Activated naive CD4-positive, alpha-beta T cell treated with anti-CD3 and anti-CD28 coated beads, Interleukin-2, amount 50 U/mL, for 72 hours (primary cell): ENCODE measurements at places on chromosomes 2 and 18.

GRCh38 chr2:138182937-138183312, 218.7 kb downstream of the HNMT start:
- DNase-seq, result no peak

DNA sequence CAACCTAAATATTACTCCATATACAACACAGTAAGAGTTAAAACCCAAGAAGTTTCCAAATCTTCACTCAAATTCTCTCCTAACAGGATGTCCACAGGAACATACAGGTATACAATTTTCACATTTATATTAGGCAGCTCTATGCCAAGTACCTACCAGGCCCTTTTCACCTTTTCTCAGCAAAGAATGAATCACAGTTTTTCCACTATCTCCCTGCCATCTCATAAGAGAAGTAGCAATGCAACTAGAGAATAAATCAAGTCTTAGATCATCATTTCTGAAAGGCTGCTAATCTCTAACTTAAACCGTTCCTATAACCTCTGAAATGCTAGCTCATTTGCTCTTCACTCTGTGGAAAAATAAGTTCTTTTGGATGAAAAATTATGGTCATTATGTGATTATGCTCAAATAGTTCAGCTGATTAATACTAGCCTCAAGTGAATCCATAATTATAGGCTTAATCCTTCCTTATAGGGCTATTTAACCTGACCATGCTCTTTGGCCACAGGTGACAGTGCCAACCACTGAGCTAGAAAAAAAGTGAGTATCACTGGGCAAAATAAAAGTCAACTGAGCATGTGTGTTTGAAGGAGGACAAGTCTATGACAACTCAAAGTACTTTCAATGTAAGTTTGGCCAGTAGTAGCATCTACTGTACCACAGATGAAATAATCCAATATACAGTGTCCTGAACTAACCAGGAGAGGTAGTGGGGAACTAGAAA, 79.7 kb downstream of the COBLL1 start:
- DNase-seq, result no peak

GRCh38 chr2:73131807-73132206, 19.1 kb upstream of the RAB11FIP5 start:
- no peak for DNase-seq

GRCh38 chr2:101124643-101125366, 26.4 kb downstream of the TBC1D8 start:
- no peak for DNase-seq

- no peak for DNase-seq
Measured at GRCh38 chr2:86069091-86069685, 36.5 kb downstream of the POLR1A start.

GRCh38 chr2:74457549-74458131, 598 bp upstream of the WBP1 start:
- peak; percentile 81 for DNase-seq

DNA sequence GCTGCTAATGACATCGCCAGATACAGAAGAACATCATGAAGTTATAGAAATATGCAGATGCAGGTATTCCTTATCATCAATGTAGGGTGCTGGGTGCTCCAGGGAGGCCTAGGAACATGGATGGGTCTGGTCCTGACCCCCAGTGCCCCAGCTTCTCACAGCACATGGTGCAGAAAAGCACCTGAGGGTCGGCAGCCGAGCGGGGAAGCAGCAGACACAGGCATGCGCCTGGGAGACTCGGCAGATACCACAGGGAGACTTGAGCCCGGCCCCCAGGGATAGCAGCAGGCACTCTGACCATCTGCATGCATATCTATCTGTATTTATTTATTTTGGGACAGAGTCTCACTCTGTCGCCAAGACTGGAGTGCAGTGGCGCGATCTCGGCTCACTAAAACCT, 43.2 kb downstream of the TMEM18 start:
- no peak for DNase-seq

GRCh38 chr2:65754219-65754618, 321.8 kb upstream of the SPRED2 start:
- no peak for DNase-seq

DNA sequence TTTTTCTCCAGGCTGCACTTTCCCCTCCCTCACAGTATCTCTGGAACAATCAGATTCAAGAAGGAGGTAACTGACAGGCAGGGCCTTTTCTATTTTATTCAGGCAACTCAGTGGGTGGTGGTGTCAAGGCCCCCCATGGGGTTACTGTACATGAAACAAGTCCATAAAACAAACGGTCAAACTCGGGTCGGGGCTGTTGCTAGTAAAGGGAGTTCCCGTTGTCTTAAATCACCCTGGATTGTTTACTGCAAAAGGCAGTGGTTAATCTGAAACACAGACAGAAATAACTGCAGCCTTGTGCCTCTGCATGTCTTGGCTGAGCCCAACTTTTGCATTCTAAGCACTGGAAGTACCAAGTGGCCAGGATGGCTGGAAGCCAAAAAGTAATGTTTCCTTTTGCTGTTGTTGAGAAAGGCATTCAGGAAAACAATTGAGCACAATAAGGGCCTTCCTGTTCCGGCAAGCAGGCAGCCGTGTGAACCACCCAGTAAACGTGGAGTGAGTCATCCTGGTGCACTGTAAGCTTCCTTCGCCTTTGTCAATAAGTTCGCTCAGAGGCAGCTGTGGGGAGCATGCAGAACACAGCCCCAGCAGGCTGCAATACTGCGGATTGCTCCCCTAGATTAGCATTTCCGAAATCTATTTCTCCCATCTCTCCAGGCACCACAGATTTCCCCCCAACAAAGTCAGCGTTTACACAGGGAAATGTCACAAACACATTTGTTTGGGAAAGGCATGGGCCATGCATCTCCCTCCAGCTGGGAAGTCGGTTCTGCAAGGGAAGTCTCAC, 149.6 kb downstream of the IRS1 start:
- peak; percentile 40 for DNase-seq

- no peak for DNase-seq
Measured at GRCh38 chr2:236352761-236353593, 88.8 kb upstream of the ASB18 start.

GRCh38 chr2:189685540-189686229, 11.2 kb downstream of the ANKAR start:
- DNase-seq, result no peak

DNA sequence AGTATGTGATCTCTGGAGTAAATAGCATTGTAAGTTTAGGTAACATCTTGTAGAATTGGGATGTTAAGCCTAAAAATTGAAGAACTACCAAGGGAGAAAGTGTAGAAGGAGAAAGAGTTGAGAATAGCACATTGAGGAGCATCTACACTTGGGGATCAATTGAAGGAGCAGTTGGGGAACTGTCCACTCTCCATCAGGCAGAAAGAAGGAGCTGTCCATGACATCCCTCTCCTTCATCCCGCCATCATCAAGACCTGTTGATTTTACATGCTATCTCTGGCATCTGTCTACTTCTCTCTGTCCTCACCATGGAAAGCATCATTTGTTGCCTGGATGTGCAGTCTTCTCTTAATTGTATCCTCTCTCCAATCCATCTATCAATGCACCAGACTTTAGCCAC, 87.8 kb downstream of the CCDC141 start:
- DNase-seq, result no peak

DNA sequence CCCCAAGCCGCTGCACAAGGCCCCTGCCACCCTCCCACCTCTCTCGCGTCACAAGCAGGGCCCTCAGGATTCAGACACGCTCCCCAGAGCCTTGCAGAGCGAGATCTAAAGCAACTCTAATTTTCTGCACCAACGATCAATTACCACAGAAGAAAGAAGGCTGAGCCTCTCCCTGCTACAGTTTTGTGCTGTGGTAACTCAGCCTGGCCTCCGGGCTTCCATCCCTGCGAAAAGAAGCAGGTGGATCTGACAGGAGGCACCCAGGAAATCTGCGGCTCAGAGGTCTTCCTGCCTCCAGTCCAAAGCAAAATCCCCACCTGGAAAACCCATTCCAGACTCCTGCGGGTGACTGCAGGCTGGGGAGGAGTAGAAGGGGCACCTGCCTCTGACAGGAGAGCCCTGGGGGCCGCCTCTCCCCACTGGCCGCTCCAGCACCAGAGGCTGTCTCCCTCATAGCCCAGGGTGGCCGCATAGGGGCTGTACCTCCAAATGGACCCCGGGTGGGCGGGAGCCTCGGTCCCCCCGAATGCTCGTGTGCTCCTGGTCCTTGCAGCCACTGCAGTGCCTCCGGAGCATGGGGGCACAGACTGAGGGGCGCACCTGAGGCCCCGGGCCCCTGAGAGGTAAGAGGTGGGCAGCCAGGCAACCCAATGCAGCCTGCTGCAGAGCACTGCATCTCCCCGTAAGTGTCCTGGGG, 31.0 kb downstream of the PXDN start:
- DNase-seq, result no peak

- DNase-seq, result no peak
Measured at GRCh38 chr18:36830158-36830495, 1.2 kb downstream of the KIAA1328 start.

- DNase-seq, result no peak
Measured at GRCh38 chr2:223306371-223306770, 254.4 kb downstream of the KCNE4 start.

DNA sequence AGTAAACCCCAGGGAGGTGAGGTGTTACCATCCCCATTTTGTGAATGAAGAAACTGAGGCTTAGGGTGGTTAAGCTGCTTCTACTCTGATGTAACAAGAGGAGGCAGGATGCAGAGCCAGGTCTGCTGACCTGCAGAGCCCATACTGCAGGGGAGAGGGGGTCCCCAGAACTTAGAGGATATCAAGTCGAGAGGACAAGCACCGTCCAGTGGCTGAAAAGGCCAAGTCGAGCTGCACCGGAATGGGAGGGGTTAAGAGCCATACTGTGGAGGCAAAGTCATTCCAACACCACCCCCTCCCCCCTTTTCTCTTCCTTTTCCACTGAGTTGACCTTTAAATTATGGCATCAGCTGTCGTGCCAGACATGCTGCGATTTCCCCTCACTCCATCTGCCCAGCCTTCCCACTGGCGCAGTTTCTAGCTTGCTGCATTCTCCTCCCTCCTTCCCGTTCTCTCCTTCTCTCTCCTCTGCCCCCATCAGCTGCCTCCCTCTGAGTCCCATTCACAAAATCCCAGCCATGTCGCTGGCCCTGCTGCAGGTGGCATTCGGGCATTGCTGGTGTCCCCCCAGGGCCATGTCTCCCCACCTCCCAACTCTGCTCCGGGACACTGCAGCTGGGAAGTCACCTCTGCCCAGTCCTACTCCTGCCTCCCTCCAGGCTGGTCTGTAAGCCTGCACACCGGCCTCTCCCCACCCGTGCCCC, 346.9 kb downstream of the DYSF start:
- DNase-seq, result no peak

GRCh38 chr2:127355407-127356008, 32.3 kb downstream of the MAP3K2 start:
- no peak for DNase-seq

- DNase-seq, result no peak
Measured at GRCh38 chr2:309954-310510, 22.1 kb upstream of the ALKAL2 start.

GRCh38 chr2:43024515-43025011, 201.8 kb downstream of the ZFP36L2 start:
- peak; percentile 54 for DNase-seq

DNA sequence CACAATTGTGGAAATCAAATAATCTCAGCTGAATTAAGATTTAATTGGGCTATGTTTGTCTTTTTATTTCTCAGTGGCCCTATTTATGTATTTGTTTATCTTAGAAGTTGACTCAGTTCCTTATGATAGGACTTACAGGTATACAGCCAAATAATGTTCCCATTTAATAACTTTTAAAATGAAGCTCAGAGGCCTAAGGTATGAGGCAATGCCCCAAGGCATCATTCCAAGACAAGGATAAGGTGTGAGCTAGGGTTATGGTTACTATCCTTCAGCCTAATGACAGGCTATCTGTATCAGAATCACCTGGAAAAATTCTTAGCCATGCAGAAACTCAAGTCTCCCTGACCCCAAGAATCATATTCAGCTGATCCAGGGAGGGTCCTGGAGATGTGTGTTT, 7.4 kb upstream of the NRBP1 start:
- DNase-seq, result no peak

DNA sequence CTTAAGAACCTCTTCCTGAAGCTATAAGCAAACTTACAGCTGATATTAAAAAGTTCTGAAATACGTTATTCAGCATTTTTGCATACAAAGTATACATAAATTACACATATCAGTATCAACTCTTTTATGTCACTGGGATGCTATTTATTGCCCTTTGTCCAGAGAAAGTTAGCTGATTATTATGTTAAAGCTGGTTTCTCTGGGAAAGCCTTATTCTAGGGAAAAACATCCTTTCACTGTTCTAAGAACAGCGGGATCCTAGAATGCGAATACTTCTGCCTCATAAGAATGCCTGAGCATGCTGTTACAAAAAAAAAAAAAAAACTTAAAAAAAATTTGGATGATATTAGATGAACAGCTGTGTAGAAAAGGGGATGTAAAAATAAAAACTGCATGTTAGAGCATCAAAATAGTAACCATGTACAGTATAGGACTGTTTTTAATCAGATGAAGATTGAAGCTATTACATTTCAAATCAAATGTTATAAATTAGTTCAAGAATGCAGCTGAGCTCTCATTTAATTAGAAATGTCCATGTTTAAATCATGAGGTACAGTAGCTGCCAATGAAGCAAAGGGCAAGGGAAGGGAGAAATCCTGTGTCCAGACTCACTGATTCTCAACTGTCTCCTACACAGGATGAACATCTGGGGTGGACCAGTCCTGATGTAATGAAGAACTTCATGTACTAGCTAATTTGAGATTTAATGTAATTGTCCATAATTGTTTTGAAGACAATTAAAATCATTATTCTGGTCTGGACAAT, 8.2 kb downstream of the FTCDNL1 start:
- no peak for DNase-seq

DNA sequence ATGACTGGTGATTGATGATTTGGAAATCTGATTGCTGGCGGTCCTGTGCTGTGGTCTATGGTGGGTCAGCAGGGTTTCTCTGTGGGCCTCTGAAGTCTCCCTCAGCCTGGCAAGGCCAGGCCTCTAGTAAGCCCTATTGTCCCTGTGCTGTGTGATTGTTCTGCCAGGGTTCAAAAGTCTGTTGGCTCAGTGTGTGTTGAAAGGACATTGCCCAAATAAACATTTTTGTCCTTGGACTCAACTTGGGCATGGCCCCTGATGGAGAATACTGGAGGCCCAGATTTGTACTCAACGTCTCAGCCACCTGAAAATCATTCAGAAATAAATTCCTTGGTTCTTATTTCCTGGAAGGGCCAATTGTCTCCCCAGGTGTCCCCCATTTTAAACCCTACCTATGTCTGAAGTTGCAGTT, 74.4 kb downstream of the MAP4K4 start:
- no peak for DNase-seq

GRCh38 chr2:171630089-171630770, 57.0 kb upstream of the DYNC1I2 start:
- no peak for DNase-seq

DNA sequence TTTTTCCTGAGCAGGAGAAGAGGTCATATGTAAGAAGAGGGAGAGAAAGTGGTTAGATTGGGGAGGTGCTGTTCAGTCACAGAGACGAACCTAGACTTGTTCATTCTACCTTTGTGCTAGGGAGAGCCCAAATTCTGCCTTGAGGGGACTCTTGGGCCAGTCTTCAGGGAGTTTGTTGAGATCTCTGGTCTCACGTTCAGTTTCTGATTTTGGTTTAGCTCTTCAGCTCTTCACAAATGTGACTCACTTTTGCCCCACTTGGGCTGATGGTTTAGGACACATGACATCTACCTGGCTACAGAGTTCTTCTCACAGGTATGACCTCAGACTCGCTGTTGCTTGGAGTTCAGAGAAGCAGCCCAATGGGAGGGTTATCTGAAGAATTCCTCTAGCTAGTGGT, 49.2 kb upstream of the DARS1 start:
- DNase-seq, result no peak
